ENCODE measurements at places on chromosomes 3 and 15. TPM values are rescaled to one million over a fixed set of nuclear protein-coding genes. Genes with fewer than 3 reads are reported as not detected.

GCNT3 gene
- 0.41 TPM for total RNA-seq

RTP3 gene
- total RNA-seq, result not detected

GRCh38 chr15:93454788-93455187, 365.8 kb upstream of the RGMA start:
- DNase-seq, result no peak

- no peak for DNase-seq
These were observed 42.5 kb upstream of the MYO5C start for GRCh38 chr15:52338058-52338457.

- no peak for DNase-seq
These were observed 4.5 kb downstream of the PLXNB1 start for GRCh38 chr3:48425281-48425812.

DNA sequence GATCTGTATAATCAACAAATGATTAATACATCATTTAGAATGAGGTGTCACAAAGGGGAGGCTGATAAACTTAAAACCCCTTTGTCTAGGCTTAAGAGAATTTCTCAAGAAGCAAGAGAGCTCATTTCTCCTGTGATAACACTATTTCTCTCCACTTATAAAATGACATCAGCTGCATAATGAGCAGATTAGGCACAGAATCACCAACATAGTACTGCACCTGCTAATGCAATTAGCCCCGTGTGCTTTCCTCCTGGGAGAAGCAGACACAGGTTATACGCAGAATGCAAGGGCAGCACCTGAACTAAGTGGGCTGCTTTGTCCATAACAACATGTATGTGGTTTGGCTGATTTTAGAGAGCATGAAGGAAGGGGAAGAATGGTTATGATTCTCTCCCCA, 515.3 kb upstream of the CFAP20DC start:
- no peak for DNase-seq

DNA sequence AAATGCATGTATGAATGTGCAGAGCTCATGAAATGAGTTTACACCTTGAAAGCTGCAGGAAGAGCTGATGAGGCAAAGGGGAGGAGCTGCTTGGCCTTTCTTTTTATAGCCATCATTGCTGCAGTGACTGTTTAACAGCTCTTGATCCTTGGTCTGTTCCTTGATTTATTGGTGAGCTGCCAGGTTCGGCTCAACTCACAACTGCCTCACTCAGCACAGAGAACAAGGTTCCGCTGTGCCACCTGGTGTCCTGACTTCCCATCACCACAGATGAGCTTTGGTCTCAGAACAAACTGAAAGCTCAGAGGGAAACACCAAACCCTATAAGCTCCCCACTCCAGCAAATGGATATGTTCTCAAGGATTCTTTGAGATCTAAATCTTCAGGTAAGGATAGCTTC, 626.1 kb downstream of the MAGI1 start:
- no peak for DNase-seq

DNA sequence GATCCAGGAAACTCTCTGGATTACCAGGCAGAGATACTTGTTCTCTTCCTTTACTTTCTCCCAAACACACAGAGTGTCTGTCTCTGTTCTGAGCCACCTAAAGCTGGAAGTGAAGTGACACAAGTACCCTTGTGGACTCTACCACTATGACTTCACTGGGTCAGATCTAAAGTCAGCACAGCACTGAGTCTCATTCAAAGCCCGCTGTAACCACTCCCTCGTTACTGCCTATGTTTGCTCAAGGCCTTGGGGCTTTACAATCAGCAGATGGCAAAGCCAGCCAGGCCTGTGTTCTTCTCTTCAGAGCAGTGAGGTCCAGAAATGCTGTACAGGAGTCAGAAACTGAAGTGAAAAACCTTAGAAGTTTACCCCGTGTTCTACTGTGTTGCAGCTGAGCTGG, 588.3 kb upstream of the SEMA6D start:
- no peak for DNase-seq

Measured in frontal cortex (tissue), 4 donors.